ENCODE measurements at places on chromosomes 2 and 18. TPM values are rescaled to one million over a fixed set of nuclear protein-coding genes. Genes with fewer than 3 reads are reported as not detected.

IL1F10 gene
- not detected for total RNA-seq

DNA sequence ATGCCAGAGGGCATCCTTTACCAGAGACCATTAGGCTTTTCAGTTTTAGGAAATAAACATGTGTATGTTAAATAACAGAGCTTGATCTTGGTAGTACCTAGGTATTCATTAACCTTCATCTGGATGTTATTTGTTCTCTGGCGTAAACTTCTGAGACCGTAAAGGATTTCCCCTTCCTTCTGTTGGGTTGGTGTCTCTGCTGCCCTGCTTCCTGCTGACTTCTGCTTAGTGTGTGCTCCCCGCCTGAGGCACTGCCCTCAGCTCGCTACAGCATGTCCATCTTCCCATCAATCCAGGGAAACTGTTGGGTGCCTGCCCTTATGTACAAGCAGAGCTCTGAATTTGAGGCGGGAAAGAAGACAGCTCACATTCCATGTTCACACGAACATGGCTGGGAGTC lies 177.9 kb downstream of the TPGS2 start:
- DNase-seq: no peak

GRCh38 chr2:136021976-136022375 lies 36.5 kb upstream of the DARS1 start:
- no peak for DNase-seq

DNA sequence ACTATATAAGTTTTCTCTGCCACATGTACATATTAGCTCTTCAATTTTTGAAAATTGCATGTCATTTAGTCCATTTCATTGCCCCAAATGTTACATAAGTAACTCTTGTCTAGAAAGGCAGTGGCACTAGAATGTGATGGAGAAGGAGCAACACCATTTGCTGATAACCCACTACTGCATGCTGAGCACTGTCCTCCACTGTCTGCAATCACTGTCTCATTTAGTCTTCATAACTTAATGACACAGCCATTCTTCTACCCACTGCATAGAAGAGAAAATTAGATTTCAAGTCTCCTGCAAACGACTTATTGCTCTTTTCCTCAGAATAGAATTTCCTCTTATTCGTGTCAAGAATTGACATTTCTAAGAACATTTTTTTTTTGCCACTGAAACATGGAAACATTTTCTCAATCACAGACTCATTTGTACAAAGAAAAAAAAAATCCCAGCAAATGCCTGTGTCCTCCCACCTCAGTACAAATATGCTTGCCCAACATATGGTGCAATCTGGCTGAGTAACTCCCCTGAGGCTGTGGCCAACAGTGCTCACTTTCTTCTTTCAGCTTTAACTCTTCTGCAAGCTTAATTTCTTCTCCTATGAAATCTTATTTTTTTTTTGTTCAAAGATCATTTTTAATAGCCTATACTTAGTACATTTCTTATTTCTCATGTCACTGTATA lies 768.6 kb upstream of the HS6ST1 start:
- DNase-seq: no peak

GRCh38 chr2:133193544-133194361 lies 374.5 kb downstream of the NCKAP5 start:
- no peak for DNase-seq

- DNase-seq: no peak
These were observed 86.7 kb upstream of the ZEB2 start for GRCh38 chr2:144606466-144607095.

- no peak for DNase-seq
These were observed 194.9 kb downstream of the MCFD2 start for GRCh38 chr2:46720592-46721185.

GRCh38 chr18:10093445-10093844 lies 179.6 kb downstream of the VAPA start:
- no peak for DNase-seq

GRCh38 chr18:44508474-44508873 lies 172.2 kb upstream of the SETBP1 start:
- no peak for DNase-seq

GRCh38 chr2:51789918-51790317 lies 758.0 kb upstream of the NRXN1 start:
- DNase-seq: no peak

DNA sequence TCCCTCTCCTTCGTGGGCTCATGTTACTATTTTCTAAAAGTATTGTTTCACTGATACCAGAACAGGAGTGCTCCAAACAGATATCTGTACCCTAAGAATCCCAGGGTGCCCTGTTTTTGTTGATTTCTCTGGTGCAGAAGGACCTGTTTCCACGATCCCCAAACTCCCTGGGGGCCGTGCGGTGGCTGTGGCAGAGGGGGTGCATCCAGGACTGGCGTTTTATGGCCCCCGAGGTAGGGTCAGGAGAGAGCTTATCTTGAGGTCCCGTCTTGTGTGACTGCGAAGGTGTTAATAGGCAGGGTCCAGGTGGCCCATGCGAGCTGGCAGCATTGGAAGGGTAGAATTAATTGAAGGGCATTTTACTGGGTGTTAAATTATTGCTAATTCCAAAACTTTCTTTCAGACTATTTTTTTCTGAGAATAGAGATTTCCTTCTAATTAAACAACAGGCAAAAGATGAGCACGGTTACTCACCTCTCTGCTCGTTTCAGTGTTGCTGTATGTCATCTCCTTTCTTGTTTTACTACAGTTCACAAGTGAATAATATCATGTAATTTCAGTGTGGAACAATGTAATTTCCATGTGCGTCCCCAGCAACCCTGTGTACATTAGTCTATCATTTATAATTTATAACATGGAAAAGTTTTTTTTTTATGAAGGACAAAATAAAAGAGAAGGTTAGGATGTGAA lies 8.2 kb downstream of the TWIST2 start:
- no peak for DNase-seq

DNA sequence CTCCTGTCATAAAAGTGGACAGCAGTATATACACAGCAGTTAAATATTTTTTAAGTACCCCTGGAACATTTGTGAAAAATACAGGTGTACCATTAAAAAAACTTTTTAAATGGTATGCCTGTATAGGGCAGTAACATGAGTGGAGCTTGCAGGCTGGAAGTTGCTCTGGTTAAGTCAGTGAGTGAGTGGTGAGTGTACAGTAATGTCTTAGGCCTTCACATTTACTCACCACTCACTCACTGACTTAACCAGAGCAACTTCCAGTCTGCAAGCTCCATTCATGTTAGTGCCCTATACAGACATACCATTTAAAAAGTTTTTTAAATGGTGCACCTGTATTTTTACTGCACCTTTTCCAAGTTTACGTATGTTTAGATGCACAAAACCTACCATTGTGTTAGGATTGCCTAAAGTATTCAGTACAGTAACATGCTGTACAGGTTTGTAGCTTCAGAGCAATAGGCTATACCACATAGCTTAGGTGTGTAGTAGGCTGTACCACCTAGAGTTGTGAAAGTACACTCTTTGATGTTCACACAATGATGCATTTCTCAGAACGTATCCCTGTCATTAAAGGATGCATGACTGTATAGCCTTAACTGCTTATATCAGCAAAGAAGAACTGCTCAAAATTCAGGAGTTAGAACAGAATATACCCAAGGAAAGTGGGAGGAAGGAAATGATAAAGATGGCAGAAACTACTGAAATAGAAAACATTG lies 112.6 kb downstream of the EHBP1 start:
- no peak for DNase-seq

ONECUT2 gene
- total RNA-seq: 4.3 TPM

RAB27B gene
- total RNA-seq: 2.2 TPM

DNA sequence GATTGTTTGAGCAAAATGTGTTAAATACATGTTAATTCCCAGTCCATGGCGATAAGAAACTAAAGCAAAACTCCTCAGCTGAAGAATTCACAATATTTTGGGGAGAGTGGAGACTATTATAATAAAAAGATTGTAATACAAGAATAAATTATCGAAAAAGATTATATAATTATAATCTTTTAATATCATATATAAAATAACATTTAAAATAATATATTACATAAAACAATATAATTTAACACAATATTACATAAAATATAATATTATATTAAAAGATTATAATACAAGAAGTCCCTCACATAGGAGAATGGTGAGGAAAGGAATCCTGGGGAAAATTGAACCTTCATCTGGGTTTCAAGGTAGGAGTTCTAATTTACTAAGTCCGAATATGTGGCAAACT lies 33.1 kb downstream of the NETO1 start:
- no peak for DNase-seq

DNA sequence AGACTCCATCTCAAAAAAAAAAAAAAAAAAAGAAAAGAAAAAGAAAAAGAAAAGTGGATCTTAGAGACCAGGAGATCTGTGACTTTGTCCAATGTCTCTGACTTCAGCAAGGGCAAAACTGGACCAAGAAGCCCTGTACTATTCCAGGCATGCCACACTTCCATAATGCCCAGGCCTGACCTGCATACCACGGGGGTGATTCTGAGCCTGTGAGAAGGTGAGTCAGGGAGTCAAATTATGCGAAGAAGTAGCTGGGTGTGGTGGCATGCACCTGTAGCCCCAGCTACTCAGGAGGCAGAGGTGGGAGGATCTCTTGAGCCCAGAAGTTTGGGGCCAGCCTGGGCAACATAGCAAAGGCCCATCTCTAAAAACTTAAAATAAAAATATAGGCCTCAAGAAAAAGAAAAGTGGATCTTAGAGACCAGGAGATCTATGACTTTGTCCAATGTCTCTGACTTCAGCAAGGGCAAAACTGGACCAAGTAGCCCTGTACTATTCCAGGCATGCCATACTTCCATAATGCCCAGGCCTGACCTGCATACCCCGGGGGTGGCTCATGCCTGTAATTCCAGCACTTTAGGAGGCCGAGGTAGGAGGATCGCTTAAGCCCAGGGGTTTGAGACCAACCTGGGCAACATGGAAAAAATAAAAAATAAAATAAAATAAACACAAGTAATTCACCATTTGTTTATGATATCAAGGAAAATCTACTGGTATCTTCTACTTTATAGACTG lies 12.2 kb upstream of the PUM2 start:
- DNase-seq: no peak

- DNase-seq: no peak
These were observed 39.1 kb downstream of the DIPK1C start for GRCh38 chr18:74418023-74418422.

CENPA gene
- total RNA-seq: 45.8 TPM

- no peak for DNase-seq
These were observed 276.7 kb downstream of the PLCL1 start for GRCh38 chr2:198080879-198081765.

- DNase-seq: no peak
These were observed 241.5 kb upstream of the PKDCC start for GRCh38 chr2:41806286-41806685.

DNA sequence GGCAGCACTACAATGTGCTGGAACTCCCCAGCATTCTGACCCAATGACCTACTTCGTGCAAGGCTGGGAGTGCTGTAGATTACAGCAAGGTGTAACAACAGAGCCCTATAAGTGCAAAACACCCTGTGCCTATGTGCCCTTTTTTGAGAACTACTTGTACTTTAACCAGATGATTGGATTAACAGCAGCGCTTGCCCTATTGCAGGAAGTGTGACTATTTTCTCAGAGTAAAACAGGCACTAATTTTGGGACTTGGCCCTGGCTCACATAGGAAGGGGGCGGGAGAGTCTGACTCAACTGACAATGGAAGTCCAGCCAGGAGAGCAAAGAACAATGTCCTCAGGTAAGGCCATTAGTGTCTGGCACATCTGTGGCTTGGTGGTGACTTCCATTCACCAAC lies 35.6 kb upstream of the RNF125 start:
- no peak for DNase-seq

SERPINB4 gene
- total RNA-seq: not detected

KLHL30 gene
- 0.61 TPM for total RNA-seq

CFAP53 gene
- 1.1 TPM for total RNA-seq

GRCh38 chr2:103208916-103209315 lies 447.1 kb downstream of the TMEM182 start:
- DNase-seq: no peak

DNA sequence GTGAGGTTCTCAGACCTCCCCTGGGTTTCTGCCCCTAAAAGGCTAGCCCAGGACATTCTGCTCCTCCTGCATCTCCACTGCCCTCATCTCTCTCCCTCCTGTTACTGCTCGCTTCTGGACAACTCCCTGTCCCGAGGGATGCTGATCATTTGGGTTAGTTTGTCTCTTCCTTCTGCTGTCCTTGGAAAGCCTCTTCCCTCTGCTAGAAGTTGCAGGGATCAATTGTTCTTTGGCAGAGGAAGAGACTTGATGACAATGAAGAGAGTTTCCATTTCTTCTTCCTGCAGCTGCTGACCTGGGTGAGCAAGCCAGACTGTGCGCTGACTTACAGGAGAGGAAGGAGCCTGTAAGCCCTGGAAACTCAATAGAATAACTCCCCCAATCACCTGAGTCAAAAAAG lies 68.9 kb downstream of the RDH14 start:
- no peak for DNase-seq

DNA sequence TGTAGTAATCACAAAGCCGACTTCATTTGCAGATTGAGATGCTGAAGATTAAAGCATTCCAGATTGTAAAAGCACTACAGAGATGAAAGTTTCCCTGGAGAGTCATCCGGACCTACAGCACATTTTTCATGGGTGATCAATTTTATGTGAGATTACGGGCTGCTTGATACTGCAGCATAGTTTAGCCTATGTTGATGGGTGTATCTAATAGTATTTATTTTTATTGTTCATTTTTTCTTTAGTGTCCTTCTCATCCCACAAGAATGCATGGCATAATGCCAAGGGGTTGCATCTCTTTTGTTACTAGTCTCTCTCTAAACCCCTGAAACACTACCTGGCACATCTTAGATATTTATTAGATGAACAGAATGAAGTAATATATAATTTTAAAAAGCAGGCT lies 240.4 kb downstream of the MBD2 start:
- no peak for DNase-seq

GRCh38 chr2:9690252-9690651 lies 59.5 kb upstream of the YWHAQ start:
- no peak for DNase-seq

DNA sequence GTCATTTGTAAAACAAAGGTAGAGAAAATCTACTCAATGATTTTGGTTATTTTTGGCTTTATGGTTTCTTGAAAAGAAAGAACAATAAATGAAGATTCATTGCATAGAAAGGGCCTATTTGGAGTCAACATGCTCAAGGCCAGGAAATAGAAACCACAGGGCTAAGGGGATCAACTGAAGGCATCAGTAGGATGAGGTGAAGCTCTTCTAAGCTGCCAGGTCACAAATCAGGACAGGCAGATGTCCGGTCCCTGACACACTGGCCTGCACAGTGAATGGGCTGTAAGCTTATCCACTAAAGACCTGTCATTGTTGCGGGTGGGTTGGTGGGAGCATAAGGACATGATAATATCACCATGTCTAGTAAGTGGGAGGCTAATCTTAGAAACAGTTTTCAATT lies 31.6 kb upstream of the RNF138 start:
- no peak for DNase-seq

DNA sequence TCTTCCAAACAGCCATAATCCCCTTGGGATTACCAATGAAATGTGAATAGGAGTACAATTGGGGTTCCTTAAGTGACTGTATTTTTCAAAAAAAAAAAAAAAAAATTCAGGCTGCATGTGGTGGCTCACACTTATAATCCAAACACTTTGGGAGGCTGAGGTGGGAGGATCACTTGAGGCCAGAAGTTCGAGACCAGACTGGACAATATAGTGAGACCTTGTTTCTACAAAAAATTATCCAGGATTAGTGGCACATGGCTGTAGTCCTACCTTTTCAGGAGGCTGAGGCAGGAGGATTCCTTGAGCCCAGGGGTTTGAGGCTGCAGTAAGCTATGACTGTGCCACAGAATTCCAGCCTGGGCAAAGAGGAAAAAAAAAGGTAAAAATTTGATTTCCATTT lies 189.6 kb upstream of the GATA6 start:
- no peak for DNase-seq

GPD2 gene
- total RNA-seq: 80.7 TPM
